ENCODE measurements at places on chromosomes 11 and 22.

DNA sequence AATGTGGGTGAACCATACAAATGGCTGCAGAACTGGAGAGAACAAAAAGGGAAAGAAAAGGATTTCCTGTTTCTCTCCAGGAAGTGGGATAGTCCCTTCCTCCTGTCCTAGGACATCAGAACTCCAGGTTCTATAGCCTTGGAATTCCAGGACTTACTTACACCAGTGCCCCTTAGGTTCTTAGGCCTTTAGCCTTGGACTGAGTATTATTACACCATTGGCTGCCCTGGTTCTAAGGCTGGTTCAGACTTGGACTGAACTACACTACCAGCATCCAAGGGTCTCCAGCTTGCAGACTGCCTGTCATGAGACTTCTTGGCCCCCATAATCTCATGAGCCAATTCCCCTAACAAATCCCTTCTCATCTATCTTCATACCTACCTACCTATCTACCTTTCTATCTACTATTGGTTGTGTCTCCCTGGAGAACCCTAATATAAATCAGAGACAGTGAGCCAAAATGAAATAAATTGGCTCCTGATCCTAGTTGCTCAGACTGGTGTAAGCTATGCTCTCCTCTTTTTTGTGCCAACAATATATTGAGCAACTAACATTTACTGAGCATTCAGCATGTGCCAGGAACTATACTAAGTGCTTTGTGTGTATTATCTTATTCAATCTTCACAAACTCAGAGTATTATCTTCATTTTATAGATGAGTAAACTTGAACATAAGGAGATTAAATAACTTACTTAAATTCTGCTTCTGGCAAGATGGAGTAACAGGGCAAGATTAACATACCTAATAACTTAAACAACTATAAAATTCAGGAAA is 303.7 kb downstream of the TTC28 start:
- no peak for DNase-seq

DNA sequence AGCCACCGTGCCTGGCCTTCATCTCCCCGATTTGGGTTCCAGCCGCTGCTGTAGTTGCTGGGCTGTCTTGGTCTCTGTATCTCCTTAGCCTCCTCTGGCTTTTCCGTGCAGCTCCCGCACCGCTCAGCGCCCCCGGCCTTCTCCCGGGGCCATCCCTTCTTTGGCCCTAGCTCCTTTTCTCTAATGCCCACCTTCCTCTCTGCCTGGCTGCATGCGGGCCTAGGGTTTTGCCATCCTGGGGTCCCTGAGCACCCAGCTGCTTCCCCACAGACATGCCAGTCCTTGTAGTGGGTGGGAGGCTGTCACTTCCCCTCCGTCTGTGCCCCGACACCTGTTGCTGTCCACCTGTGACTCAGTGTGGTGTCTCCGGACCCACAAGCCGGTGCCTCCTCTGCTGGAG is 36.4 kb downstream of the KCNJ4 start:
- no peak for DNase-seq

GRCh38 chr11:43643898-43644620 is 36.5 kb upstream of the HSD17B12 start:
- peak; percentile 94 for DNase-seq

DNA sequence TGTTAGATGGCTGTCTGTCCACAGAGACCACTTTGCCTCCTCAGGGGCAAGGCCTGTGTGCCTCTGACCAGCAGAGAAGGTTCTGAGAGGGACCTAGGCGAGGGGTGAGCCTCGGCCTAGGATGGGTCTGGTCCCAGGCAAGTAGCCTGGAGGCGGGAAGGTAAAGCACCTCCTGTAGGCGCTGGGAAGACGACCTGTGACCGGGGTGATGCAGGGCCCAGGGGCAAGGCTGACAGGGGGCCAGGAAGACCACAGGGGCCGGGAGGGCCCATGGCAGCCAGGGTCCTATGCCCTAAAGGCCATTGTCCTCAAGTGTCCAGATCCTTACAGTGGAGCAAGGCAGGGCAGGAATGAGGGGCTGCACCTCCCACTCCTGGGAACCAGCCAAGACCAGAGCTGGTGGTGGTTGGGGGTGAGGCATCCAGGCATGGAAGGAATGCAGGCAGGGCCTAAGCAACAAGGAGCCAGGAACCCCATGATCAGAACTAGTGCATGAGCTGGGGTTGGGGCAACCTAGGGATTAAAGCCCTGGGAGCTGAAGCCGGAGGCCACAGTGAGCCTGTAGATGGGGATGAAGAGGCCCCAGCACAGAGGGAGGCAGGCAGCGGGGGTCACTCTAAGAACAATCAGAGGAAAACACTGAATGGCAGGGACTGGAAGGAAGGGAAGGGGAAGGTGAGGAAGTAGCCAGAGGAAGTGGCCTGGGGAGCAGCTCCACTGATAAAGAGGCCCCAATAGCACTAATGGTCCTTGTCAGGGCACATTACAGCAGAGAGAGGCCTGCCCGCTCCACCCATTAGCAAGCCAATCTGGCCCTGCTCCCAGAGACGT is 32.9 kb upstream of the KLHL35 start:
- DNase-seq, result no peak

DNA sequence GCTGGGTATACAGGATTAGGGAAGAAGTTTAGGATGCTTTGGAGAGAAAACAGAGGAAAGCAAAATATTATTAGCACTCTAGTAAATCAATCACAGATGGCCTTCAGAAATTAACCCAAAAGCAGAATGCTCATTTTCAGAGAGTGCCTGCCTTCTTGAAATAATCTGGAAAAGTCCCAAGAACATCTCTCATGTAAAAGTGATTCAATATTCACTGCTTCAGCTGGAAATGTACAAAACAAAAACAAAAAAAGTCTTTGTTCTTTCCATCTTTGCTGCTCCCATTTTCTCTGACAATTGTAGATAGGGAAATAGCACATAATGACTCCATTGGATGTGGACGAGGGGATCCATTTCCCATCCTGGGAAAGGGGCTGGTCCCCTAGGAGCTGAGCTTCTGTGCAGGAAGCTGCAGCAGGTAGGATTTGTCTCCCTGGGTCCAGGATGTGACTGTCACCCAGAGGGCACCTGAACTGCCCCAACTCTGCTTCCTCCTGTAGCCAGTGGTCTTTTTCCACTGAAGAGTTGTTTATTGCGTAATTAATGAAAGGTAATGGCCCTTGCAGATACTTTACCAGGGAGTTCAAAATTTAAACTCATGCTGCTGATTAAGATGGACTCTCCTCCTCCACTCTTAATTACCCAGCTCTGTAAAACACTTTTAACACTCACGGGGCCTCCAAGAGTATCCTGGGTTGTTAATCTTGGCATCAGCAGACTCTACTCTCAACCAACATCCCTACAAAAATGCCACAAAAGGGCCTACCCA is 57.9 kb downstream of the SC5D start:
- no peak for DNase-seq

DNA sequence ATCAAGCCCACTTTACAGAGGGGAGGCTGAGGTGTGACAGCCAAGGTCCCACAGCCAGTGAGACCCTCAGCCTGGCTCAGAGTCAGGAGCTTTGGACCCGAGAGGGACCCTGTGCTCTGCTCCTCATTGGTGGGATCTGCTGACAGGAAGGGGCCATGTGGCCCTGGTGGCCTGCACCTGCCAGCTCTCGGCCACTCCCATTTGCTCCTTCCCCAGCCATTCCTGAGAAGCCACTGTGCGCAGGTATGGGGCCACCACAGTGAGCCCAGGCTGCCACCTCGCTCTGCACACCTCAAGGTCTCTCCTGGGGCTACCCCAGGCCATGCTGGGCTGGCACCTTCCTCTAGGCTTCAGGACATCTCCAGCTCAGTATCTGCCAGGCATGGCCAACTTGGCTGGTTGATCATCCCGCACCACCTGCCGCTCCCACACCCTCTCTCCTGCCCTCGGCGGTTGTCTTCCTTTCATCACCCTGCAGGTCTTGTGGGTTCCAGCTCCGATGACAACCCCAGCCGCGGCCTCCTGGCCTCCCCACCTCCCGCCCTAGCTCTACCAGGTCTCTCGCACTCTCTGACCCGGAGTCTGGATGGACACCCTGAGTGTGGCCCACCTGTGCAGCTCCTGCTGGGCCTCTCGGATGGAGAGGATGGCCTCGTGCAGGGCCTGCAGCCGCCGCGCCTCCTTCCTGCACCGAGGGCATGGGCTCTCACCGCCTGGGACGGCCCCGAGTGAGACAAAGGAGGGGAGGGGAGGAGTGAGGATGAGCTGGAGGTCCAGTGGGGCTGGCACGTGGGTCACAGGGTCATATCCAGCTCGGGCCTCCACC is 32.2 kb upstream of the CARS1 start:
- no peak for DNase-seq

DNA sequence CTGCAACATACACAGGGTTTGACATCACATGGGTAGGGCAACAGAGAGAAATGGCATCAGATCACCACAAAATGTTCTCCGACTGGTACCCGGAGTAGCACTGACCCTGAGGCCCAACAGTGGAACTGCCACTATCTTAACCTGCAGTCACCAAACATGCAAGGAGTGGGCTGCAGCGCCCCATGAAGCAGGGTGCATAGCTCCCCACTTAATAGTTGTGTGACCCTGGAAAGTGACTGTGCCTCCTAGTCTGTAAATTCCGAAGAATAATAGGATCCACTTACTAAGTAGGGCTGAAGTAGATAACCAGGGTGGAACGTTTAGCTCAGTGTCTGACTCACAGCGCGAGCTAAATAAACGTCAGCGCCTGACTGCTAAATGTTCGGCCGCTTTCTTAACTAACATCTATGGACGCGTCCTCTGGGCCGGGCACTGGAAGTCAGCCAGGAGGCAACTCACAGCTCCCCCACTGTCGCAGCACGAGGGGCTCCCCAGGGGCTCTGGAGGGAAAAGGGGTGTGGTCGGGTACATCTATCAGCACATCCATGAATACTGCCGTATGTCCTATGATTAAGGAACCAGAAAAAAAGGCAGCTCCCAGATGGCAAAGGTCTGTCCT is 777 bp downstream of the LTO1 start:
- peak; percentile 26 for DNase-seq

GRCh38 chr11:129131316-129131715 is 60.8 kb downstream of the ARHGAP32 start:
- DNase-seq, result no peak

DNA sequence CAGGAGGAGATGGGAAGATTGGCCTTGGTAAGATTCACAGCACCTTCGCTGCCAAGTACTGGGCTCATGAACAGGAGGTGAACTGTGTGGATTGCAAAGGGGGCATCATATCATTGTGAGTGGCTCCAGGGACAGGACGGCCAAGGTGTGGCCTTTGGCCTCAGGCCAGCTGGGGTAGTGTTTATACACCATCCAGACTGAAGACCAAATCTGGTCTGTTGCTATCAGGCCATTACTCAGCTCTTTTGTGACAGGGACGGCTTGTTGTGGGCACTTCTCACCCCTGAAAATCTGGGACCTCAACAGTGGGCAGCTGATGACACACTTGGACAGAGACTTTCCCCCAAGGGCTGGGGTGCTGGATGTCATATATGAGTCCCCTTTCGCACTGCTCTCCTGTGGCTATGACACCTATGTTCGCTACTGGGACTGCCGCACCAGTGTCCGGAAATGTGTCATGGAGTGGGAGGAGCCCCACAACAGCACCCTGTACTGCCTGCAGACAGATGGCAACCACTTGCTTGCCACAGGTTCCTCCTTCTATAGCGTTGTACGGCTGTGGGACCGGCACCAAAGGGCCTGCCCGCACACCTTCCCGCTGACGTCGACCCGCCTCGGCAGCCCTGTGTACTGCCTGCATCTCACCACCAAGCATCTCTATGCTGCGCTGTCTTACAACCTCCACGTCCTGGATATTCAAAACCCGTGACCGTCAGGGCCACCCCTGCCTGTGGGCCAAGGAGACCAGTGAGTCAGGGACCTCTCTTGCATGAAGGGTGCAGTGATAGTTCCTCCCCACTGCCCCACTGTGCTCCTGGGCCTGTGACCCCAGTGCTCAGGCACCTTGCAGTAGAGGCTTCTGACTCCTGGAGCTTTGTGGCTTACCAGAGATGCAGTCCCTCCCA is 83.6 kb downstream of the BCR start:
- DNase-seq, result no peak

- no peak for DNase-seq
Observed at GRCh38 chr11:44601471-44602370, 36.3 kb downstream of the CD82 start.

DNA sequence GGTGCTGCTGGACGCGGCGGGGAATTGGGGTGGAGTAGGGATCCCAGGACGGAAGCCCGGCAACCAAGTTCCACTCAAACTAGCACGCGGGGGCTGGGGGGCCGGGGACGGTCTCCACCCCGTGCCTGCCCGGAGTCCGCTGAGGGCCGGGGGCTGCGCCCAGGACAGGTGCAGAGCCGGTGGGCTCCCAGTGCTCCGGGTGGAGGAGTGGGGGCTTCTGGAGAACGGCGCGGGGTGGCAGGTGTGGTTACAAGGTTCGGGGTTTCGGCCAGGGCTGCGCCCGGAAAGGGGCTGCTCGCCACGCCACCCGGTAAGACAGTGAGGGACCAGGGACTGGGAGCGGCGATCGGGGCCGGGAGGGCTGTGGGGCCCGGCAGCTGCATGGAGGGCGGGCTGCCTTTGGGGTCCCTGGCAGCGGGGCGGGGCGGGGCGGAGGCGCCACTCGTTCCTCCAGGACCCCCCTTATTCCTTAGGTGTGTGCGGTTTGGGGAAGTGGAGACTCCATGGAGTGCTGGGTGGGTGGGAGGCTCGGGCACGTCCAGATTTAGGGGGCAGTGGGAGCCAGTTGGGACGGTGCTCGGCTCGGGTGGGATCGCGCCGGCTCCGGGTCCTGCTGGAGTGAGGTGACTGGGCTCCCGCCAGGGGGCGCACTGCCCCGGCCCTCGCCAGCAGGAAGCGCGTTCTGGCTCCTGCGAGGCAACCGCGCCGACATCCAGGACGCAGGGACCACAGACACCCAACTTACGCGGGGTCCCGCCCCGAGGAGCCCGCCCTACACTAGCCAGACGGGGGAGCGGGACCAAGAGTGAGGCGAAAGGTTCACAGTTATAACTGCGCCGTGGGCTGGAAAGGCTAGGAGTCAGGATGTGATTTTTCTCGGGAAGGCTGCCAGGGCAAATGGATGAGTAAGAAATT is 868 bp downstream of the TSPAN18 start:
- peak; percentile 83 for DNase-seq

DNA sequence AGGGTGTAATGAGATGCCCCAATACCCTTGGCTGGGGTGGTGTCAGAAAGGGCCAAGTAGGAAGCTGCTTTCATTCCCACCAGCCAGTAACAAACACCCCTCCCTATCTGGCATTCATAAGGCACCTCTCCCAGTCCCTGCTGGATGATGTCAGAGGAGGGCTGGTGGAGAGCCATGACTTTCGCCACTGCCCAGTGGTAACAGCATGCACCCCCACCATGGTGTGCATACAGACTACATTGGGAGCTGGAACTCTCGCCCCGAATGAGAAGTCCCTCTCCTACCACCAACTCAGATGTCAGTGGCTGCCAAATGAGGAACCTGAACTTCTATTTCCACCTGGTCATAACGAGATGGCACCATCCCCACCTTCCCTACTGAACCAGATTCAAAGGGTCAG is 73.3 kb downstream of the SGSM3 start:
- no peak for DNase-seq
